Activated B cell treated with CpG ODN at 0.5 μM for 24 hours (primary cell): ENCODE measurements at places on chromosomes 5 and 9. TPM values are rescaled to one million over a fixed set of nuclear protein-coding genes. Genes with fewer than 3 reads are reported as not detected.

The PHF24 gene
- total RNA-seq: 0.13 TPM in 1 of 2 replicates, not detected in the other

The CLIC3 gene
- not detected in 2 replicates for total RNA-seq

GRCh38 chr5:65893749-65894430 lies 32.5 kb upstream of the ERBIN start:
- H3K27me3 ChIP-seq: peaks cover 3% of the 10 kb centered on the region
- no peak for DNase-seq
- H3K4me1 ChIP-seq: no peaks in the 10 kb centered on the region

DNA sequence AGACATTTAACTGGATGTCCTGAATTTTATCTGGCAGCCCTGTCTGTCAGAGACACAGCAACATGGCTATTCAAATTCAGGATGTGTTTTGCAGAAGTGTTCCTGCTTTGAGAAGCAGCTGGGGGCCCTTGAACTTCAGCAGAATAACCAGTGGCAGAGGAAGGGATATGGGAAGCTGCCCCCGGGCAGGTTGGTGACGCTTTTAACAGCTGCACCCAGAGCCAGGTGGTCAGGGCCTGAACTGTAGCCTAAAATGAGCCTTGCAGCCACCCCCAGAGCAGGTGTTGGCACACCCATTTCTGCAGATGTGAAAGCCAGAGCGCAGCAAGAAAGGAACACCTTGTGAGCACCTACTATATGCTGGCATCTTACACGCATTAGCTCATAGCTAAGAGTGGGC lies 128.7 kb upstream of the BOD1 start:
- H3K36me3 ChIP-seq: no peaks in the 10 kb centered on the region
- peak overlapping the region; percentile 80 for H3K27ac ChIP-seq
- H3K4me3 ChIP-seq: peak overlapping the region; percentile 29

GRCh38 chr9:82122731-82123130 lies 134.2 kb downstream of the SPATA31D1 start:
- H3K36me3 ChIP-seq: no peaks in the 10 kb centered on the region
- no peaks in the 10 kb centered on the region for H3K27me3 ChIP-seq
- peaks cover 31% of the 10 kb centered on the region for H3K4me1 ChIP-seq
- H3K4me3 ChIP-seq: no peak overlapping the region

GRCh38 chr9:33703430-33704102 lies 91.8 kb upstream of the PRSS3 start:
- H3K36me3 ChIP-seq: no peaks in the 10 kb centered on the region
- H3K4me3 ChIP-seq: no peak overlapping the region
- no peak overlapping the region for H3K27ac ChIP-seq
- H3K4me1 ChIP-seq: no peaks in the 10 kb centered on the region

DNA sequence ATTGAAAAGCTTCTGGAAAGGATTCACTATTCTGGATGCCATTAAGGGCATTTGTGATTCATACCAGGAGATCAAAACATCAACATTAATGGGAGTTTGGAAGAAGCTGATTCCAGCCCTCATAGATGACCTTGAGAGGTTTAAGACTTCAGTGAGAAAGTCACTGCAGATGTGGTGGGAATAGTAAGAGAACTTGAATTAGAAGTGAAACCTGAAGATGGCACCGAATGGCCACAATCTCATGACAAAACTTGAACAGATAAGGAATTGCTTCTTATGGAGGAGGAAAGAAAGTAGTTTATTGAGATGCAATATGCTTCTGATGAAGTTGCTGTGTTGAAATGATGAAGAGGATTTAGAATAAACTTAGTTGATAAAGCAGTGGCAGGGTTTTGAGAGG lies 254.6 kb upstream of the SLC24A2 start:
- H3K36me3 ChIP-seq: no peaks in the 10 kb centered on the region
- no peak for DNase-seq
- no peaks in the 10 kb centered on the region for H3K27me3 ChIP-seq
- peaks cover 46% of the 10 kb centered on the region for H3K4me1 ChIP-seq
- H3K4me3 ChIP-seq: peak overlapping the region; percentile 19
